SK-MEL-5 (cell line): ENCODE measurements at places on chromosomes 2 and 18. TPM values are rescaled to one million over a fixed set of nuclear protein-coding genes. Genes with fewer than 3 reads are reported as not detected.

C2orf72 gene
- total RNA-seq = 2.0 and 3.8 TPM in 2 replicates

PPM1B gene
- 25.2 and 30.4 TPM in 2 replicates for total RNA-seq

PIAS2 gene
- 29.0 and 32.3 TPM in 2 replicates for total RNA-seq

POTEJ gene
- total RNA-seq = not detected in 2 replicates

UGT1A3 gene
- not detected in 2 replicates for total RNA-seq

C1QL2 gene
- not detected in 2 replicates for total RNA-seq

PSMA8 gene
- total RNA-seq = not detected in 2 replicates

STEAP3 gene
- 6.0 and 8.5 TPM in 2 replicates for total RNA-seq
